NCI-H524 treated with DMSO at 0.1 percent for 48 hours (cell line): ENCODE measurements at places on chromosomes 1 and 21.

DNA sequence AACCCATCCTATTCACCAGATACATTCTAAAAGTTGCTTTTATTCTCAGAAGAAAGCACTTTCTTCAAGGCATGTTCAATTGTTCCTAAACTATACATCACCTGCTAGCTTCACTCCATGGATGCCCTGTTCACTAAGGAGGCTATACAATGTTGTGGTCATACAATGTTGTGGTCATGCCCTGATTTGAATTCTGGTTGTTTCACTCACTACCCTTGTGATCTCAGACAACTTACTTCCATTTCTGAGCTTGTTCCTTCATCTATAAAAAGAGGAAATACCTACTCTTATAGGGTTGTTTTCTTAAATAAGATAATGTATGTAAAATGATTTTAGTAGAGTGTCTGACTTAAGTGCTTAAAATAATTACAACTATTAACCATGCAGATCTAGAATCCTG is 19.7 kb downstream of the EDEM3 start:
- no peak for DNase-seq

DNA sequence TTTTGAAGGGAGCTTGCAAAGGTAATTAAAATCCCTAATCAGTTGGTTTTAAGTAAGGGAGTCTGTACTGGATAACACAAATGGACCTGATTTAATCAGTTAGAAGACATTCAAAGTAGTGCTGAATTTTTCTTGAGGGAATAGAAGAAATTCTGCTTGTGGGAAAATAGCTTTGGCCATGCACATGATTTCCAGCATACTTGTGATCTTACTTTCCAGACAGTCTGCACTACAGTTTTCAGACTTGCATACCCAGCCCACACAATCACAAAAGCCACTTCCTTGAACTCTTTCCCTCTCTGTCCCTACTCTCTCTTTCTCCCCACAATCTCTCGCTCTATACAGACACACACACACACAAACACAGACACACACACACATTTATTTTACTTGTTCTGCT is 852.1 kb downstream of the PLA2G4A start:
- DNase-seq = no peak

DNA sequence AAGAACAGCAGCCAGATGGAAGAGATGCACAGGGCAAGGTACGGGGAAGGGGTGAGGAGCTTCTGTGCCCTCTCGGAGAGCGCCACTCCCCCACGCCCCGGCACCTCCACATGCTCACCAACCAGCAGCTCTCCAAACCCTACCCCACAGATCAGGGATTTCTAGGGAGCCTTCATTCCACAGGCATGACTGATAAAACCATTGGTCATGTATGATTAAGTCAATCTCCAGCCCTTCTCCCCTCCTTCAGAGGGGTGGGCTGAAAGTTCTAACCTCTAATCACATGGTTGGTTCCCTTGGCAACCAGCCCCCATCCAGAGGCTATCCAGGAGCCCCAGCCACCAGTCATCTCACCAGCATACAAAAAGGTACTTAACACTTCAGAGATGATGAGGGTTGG is 144.7 kb downstream of the TGFBR3 start:
- DNase-seq = no peak

DNA sequence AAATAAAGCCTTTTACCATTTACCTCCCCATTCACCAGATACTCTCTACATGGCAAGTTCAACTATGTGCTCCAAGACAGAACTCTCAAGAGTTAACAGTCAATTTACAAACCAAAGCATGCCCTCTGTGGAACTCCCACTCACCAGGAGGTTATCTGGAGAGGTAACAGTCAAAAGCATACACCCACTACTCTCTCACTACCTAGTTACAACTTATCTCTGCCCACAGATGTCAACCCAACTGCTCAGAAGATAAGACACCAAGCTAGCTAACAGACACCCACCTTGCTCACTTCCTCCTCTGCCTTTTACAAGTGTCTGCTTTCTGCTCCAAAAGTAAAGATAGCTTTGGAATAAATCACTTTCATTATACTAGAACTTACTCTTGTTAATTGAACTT is 131.0 kb downstream of the TRIM33 start:
- no peak for DNase-seq

GRCh38 chr1:24640288-24640687 is 2.8 kb upstream of the SRRM1 start:
- no peak for DNase-seq
